Activated CD4-positive, CD25-positive, alpha-beta regulatory T cell (primary cell): ENCODE measurements at places on chromosomes 3 and 15.

GRCh38 chr3:126300001-126300760 is 57.0 kb downstream of the KLF15 start:
- no peak for DNase-seq

GRCh38 chr3:129412542-129413198 is 15.8 kb downstream of the EFCAB12 start:
- no peak for DNase-seq

DNA sequence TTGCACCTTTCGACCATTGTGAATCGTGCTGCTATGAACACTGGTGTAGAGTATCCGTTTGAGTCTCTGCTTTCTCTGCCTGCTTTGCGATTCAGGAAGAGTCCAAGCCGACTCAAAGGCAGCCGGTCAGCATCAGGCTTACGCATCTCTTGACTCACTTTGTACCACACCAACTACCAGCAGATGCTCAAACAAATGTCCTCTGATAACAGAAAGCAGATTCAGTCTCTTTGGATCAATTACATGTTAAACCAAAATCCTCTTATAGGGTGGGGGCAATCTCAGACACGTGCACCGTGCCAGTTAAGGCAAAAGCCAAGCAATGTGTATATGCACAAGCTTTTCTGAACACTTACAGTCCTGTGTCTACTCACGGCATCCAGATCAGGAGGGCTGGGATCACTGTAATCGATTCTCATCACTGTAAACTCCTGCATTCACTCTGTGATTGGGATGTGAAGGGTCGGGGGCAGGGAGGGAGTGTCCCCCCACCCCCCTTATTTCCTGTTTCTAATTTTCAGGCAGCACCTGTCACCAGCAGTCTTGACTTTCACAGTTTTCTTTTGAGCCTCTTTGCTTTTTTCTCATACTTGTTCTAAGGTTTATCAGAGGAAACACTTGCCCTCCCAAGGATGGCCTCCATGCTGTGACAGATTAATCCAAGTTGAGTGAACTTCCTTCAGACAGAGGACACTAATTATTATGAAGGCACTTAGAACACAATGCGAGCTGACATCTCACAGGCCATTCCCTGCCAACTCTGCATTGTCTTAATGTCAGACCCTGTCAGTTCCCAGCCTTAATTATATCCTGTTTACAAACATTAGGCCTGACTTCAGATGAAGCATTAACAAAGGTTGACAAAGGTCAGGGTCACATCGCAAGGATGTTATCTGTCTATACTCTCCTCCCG is 153.5 kb downstream of the MECOM start:
- DNase-seq = no peak

GRCh38 chr15:31448635-31448979 is 122.0 kb downstream of the KLF13 start:
- DNase-seq = no peak

- DNase-seq = no peak
Observed at GRCh38 chr3:72630969-72631344, 217.3 kb downstream of the SHQ1 start.

- no peak for DNase-seq
Observed at GRCh38 chr3:188052169-188053035, 101.6 kb upstream of the LPP start.

DNA sequence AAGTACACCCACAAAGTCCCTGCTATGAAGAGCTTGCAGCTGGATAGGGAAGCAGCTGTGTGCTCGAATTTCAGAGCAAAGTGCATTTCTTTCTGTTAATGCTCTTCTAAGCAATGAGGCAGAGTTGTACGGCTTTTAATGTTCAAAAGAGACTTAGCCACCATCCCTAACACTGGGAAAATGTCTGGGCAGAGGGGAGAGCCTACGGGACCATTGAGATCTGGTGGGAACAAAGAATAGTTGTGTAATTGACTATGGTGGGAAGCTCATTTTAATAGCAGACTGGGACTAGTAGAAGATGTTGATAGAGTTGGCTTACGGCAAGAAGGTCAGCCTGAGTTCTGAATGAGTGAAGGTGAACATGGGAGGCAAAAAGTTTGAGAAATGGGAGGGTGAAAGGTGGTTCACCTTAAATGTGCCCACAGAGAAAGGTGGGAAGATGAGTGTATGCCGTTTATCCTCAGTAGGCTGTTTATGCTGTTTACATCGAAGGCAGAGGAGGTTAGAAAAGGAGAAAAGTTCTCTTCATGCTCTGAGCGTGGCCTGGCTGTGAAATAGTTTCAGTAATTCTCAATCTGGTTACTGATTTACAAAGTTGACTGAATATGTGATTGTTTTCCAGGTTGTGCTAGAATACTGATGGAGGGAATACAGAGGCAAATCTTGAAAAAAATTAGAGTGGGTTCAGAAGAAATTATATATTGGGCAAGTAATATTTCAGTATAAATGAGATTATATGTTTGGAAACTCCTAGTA is 22.9 kb upstream of the UTS2B start:
- DNase-seq = no peak

- no peak for DNase-seq
Observed at GRCh38 chr3:25473246-25473645, 45.2 kb downstream of the RARB start.

- no peak for DNase-seq
Observed at GRCh38 chr3:22225161-22225560, 474.2 kb upstream of the ZNF385D start.

DNA sequence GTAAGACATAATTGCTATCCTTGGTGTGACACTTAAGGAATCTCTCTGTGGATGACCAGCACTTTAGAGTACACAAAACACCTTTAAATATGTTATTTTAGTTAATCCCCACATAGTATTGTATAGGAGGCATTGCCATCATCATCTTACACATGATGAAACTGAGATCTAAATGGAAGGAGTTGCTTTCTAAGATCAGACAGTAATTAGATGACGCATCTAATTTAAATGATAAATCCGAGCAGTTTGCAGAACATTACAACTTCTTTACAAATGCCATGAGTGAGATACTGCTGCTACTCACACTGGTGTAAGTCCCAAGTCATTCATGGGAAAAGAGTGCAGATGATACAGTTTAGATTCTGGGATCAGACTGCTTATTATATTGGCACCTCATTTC is 431.9 kb downstream of the MFSD1 start:
- no peak for DNase-seq

GRCh38 chr3:100523050-100523760 is 30.8 kb downstream of the TMEM45A start:
- no peak for DNase-seq

DNA sequence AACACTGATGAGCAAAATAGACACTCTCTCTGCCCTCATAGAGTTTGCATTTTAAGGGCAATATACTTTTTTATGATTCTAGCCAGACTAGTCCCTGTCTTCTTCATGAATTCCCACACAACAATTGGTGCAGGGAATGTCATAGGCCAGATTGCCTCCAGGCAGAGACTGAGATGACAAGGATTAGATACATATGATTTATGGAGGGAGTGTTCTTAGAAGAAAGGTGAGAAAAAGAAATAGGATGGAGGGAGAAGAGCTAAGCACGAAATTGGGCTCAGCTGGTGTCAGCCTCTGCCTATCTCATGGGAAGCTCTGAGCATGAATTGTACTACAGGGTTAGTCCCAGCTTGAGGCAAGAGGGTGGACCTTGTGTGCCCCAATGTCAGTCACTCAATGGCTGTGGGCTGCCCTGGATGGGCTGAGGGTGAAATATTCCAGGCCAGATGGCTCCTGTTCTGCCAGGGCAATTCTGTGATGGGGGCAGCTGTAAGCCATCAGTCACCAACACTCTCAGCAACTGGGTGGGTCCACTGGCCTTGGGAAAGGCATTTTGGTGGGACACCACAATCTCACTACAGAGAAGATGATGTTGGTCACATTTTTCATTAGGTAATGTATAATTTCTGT is 31.1 kb downstream of the EIF1B start:
- DNase-seq = no peak

- no peak for DNase-seq
Observed at GRCh38 chr15:74040109-74040850, 42.1 kb downstream of the GOLGA6A start.

DNA sequence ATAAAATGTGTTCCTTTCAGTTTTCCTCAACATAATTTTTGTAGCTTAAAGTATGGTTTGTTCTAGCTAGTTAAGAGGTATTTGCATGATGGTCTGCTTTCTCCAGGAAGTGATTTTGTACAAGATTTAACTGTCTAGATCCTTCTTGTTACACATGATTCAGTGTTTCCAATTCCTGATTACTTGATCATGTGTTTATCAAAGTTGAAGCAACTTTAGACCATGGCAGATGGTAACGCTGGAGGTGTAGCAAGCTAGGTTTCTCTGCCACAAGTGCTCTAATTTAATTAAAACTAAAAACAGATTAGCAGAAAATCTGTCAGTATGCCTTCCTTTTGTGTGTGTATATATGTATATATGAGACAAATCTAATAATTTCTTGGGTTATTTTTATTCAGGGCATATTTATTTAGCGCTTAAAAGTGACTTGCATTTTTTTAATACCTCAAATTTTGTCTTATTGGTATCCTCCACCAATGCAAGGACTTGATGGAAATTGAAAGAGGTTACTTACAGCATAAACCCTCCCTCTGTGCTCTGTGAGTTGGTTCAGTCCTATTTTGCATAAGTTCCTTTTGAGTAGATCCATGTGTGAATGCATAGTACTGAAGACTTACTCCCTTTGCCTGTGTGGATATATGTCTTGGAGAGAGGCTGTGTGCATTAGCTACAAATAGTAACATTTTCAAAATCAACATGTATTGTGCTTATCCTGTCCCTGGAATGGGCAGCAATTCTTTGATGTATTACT is 157.3 kb upstream of the CGNL1 start:
- no peak for DNase-seq

DNA sequence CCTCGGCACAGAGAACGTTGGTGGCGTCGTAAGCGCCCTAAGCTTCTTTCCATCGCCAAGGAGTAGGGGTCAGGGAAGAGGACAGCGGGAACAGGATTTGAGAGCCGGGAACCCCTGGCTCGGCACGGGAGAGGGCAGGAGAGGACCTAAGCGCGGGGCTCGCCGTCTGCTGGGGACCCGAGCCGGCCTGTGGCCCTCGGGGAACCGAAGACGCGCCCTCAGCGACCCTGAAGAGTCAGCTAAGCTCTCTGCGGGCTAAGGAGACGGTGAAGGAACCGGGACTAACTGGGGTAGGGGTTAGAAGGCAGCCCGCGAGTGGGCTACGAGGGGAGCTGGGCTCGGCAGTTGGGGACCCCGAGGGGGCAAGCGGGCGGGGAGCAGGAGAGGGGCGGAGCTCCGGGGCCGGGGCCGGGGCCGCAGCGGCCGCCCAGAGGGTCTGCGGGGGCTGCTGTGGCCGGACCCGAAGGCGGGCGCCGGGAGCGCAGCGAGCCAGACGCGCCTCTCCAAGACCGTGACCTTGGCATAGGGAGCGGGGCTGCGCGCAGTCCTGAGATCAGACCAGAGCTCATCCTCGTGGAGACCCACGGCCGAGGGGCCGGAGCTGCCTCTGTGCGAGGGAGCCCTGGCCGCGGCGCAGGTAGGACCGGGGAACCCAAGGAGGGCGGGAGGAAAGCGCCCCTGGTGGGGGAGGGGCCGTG is 574 bp downstream of the CASR start:
- DNase-seq = no peak

- DNase-seq = peak; percentile 64
Observed at GRCh38 chr3:46065294-46065705, 38.0 kb upstream of the XCR1 start.

DNA sequence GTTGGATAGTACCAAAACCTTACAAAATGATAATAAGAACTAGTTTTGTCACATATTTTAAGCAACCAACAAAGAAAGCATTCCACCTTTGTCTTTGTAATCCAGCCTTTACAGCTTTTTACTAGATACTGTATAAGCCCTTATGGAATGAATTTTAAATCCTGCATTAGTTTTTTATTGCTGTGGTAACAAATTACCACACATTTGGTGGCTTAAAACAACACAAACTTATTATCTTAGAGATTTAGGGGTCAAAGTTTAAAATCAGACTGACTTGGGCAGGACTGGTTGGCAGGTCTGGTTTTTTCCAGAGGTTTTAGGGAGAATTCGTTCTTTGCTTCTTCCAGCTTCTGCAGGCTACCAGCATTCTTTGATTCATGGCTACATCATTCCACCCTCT is 108.5 kb upstream of the NLGN1 start:
- DNase-seq = no peak

DNA sequence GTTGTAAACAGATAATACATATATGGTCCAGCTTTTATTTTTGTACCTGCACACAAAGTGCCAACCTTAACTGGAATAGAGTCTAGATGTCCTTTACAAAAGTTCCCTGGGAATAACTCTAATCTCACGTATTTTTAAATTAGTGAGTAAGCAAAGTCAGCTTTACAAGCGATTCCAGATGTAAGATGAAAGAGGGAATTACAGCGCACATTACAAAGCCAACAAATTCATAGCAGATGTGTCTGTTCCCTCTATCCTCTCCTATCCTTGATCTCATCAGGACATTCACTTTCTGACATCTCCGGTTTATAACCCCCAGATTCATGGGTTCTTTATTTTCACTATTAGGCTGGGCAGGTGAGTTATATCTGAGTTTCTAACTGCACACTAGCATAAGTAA is 406.8 kb upstream of the ZNF385D start:
- DNase-seq = no peak

GRCh38 chr3:188309437-188310269 is 155.7 kb downstream of the LPP start:
- DNase-seq = no peak

GRCh38 chr3:127458696-127459604 is 131.6 kb downstream of the TPRA1 start:
- DNase-seq = no peak

DNA sequence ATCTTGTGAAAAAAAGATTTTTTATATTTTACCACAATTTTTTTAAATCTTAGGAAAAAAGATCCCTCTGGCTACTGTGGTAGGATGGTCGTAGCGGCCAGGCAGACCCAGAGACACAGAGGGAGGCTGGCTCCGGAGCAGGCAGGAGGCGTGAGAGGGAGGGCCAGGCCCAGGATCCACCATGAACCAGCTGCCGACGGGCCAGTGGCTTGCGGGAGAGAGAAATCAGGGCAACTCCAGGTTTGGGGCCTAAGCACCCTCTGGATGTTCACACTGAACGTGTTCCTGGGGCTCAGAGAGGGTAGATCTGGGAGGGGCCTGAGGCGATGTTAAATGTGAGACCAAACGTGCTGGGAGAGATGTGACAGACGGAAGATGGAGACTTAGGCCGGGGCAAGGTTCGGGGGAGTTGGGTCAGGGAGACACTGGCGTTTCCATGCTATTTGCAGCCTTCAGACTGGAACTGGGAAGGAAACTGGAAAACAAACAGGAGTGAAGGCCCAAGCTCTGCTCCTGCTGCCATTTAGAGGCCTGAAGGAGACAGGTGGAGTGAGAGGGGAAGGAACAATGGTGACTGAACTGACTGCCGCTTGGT is 1.6 kb upstream of the VILL start:
- DNase-seq = no peak
